ENCODE measurements at places on chromosomes 5 and 9.
A peak's percentile ranks its signal among the peaks of the same experiment; 100 is the strongest.

GRCh38 chr9:90629991-90630390 lies 12.6 kb downstream of the DIRAS2 start:
- DNase-seq, result no peak

GRCh38 chr5:38500573-38501260 lies 55.7 kb downstream of the LIFR start:
- no peak for DNase-seq

DNA sequence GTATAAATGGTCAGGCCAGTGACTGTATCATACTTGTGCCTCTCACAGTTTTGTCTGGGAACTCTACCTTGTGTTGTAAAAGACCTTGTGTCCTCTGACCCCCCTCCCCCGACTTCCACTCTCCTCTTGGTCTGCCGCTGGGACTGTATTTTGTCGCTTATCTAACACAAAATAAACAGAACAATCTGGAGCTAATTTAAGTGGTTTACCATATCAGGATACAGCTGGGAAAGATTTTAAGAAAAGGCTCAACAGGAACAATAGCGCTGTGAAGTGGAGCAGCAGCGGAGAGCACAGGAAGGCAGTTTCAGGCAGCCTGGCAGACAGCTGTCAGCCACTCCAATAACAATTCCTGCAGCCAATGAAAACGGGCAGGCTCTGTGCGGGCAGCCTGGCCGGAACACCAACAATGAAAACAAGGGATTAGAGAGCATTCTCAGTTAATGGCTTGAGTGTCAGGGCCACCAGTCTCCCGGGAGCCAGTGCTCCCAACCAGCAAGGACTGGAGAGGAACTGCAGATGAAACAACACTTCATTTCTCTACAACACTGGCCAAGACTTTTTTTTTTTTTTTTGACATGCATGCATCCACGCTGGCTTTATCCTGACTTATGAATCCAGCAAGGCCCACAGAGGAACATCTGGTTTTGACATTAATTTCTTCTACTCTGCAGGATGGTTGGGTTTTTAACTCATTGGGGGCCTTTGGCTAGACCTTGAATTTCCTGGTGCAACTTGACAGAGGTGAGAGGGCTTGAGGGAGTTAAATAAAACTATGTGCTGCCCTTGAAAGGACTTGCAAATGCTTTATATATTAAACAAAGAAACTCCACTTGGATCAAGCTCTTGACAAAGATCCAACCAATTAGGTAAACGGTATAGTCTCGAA lies 76.7 kb downstream of the ARSB start:
- no peak for DNase-seq

- DNase-seq, result no peak
Measured at GRCh38 chr5:178778919-178779318, 48.5 kb upstream of the ZNF354A start.

DNA sequence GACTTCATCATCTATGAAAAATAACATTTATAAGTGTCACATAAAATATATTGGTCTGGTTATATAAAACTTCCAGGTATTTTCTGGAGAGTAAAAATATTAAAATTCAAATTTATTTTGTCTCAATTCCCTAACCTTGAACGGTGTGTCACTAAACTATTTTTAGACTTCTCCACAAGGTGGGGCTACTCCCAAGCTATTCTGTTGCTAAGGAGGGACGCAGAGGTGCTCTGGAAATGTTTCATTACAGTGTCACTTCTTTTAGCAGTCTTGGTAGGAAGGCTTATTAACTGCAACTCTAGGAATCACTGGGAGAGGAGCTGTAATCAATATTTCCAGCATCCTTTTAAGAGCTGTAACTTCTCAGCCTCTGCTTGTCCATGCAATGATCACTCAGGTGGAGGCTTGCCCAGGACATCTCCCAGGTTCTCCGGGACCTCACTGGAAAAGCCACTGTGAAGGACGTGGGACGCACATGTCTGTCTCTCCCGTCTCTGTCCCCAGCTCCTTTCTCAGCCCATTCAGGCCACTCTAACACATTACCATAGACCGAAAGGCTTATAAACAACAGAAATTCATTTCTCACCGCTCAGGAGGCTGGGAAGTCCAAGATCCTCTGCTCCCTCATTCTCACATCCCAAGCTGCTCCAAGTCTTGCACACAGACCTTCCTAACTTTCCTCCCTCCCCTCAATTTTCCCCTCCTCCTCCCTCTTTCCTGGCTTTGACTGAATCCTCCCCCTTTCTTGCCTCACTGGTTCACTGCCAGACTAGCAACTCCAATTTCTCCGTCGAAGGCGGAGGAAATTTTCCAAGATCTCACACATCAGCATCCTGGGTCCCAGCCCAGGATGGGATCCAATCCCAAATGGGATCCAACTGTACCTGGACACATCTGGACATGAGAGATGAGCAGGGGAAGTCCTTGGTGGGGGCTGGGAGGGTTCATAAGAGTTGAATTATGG lies 32.7 kb upstream of the DNAH5 start:
- DNase-seq, result no peak

DNA sequence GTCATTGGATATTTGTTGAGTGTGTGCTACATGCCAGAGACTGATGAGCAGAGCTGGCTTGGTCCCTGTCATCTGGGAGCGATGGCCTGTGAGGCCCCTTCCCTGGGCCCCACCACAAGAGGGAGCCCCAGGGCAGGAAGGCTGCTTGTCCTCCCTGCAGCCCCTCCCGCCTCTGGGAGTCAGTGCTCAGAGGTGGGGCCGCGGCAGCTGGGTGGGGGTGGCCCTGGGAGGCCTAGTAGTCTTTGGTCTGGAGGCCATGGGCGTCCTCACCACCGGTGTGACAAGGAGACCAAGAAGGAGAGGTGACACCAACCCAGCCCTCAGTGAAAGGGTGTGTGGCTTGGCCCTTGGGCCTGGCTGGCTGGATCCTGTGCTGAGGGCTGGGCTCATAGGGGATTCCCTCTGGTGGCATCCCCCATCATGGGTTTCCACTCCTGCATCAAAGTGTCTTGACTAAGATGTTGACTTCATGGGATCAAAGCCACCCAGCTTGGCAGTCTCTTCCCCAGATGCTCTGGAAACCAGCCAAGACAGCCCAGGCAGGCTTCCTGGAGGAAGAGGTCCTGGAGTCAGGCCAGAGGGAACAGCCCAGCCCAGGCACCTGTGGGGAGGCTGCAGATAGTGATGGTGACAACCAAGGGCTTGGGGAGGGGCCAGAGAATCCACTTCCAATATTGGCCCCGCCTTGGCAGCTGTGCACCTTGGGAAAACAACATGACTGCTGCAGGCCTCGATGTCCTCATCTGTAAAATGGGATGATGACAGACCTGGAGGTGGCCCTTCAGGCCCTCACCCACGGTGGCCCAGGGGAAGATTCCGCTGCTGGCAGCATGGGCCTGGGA lies 166.7 kb downstream of the GAPVD1 start:
- peak; percentile 4 for DNase-seq

DNA sequence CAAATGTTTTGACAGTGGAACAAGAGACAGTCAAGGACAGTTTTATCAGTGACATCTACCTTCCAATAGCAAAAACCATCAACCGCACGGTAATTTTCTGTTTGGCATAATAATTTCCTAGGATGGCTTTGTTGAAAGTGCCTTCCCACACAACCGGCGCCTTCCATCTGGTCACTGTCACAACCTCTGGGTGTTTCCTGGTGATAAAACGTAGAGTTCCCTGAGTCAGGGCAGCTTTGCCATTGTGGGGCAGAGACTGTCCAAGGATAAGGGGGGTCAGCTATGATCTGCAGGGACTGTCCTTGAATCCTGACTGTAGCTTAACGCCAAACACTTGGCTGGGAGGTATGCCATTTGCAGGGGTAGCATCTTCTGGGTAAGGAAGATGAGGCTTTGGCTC lies 47.6 kb downstream of the GGTA1 start:
- no peak for DNase-seq

GRCh38 chr9:70902692-70903131 lies 218.7 kb downstream of the TRPM3 start:
- DNase-seq, result no peak

- no peak for DNase-seq
Measured at GRCh38 chr9:125587819-125588460, 119.1 kb downstream of the MAPKAP1 start.

DNA sequence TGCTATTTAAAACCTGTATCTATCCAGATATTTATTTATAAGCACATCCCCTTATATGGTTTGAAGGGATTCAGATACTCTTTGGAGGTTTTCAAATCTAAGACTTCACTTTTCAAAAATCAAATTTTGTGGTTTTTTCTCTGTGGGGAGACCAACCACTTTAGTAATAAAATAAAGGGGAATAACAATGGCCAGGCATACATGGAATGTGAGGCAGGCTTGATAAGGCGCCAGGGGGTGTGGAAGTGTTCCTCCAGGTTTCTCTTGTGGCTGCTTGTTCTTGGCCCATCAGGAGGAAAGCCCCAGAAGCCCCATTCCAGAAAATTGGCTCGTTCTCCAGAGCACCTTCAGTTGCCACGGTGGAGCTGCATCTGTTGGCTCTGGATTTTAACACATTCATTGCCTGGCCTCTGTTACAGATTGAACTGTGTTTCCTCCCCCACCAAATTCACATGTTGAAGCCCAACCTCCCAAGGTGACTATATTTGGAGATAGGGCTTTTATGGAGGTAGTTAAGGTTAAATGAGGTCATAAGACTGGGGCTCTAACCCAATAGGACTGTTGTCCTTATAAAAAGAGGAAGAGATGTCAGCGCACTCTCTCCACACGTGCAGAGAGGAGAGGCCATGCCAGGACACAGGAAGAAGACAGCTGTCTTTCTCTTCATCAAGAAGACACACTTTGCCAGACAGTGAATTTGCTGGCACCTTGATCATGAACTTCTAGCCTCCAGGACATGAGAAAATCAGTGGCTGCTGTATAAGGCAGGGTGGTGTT lies 195.9 kb downstream of the TMEM38B start:
- no peak for DNase-seq

- no peak for DNase-seq
Measured at GRCh38 chr5:159186319-159186718, 23.0 kb downstream of the RNF145 start.

DNA sequence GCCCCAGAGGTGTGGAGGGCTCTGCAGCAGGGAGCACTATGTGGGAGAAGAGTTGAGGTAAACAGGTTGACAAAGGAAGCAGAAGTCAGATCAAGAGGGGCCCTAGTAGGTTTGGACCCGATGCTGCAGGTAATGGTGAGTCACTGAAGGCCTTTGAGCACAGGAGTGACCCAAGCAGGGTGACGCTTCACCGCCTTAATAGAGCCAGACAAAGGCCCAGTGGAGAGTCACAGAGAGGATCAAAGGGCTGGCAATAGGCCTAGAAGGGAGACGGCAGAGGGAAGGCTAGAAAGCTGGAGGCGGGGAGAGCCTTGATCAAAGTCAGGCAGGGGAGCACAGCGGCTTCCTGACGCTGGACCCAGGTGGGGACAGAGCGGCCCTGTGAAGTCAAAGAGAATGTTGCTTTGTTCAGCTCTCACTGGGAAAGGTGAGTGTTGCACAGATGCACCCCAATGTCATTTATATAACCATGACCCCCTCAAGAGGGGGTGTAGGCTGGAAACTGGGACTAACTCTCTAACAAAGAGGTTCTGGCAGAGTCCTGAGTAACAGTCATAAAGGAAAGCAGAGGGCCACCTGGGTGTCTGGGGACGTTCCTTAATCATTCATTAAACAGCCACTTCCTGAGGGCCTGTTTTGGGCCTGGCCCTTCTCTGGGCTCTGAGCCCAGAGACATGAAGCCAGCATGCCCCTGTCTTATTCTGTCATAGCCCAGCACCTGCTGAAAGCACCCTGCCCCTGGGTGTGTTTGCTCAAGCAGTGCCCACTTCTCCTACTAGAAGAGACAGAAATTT lies 9.8 kb upstream of the CPLX2 start:
- DNase-seq, result no peak

DNA sequence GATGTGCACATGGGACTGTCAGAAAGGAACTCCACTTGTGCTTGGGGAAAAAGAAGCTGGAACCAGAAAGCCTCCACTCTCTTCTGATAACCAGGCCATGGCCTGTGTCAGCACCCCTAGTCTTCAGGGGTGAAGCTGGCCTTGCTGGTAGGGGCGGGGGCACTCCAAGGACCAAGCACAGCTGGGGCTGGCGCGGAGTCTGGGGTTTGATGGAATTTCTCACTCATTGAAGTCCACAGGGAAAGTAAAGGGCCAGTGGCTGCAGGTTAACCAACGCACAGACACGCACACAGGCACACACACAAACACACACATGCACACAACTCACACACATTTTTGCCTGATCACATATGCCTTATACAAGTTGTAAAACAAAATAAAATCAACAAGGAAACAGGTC lies 1.6 kb upstream of the COL5A1 start:
- DNase-seq, result no peak

DNA sequence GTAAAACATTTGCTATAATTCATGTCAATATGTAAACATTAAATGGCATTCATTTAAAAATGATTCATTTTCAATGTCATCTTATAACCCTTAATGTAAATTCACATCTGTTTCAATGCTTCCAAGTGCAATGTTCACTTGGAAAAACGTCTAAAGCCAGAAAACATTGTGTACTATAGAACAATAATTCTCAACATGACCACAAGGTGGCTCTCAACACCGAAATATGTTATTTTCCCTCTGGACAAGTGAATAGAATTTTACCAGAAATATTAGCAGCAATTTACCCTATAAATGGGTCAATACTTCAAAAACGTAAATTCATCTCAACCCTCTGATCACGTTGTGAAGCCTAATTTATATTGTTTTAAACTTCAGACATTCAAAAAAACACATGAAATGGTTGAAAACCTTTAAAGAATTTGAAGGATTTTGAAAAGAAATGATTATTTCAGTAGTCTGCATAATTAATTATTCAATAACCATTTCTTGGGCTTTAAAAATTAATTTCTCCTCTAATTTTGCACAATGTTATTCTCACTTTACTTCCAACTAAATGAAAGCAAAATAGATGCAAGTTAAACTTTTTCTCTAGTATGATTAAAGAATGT lies 11.0 kb downstream of the CDH10 start:
- DNase-seq, result peak; percentile 3

DNA sequence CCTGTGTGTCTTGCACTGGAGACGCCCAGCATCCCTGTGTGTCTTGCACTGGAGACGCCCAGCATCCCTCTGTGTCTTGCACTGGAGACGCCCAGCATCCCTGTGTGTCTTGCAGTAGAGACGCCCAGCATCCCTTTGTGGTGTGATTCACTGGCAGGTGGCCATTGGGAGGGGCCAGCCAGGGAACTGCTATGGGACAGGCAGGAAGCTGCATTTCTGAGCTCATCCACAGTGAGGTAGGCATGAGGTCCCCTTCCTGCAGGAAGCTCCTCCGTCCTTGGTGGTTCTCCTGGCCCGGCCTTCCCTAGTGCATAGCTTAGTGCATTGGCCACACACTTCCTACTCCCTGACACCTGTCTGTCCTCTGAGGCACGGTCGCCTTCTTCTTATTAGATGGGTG lies 43.5 kb downstream of the IRX1 start:
- DNase-seq, result no peak

DNA sequence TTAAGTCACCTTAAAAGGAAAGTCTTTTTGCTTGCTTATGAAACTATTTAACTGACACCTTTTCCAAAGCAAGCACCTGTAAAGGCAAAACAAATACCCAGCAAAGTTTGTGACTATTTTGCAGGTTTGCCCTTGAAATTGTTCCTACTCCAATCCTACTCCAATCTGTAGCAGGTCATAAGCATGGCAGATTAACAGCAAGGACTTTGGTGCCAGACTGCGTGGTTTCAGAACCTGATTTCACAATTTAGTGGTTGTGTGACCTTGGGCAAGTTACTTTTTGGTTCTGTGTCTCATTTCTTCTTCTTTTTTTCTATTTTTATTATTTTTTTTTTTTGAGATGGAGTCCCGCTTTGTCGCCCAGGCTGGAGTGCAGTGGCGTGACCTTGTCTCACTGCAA lies 282.1 kb downstream of the RFX3 start:
- no peak for DNase-seq

- DNase-seq, result no peak
Measured at GRCh38 chr5:139682016-139682975, 34.1 kb downstream of the CXXC5 start.
